ENCODE measurements at places on chromosomes 7 and 10. TPM values are rescaled to one million over a fixed set of nuclear protein-coding genes. Genes with fewer than 3 reads are reported as not detected.
A peak's percentile ranks its signal among the peaks of the same experiment; 100 is the strongest.

The SLC26A3 gene
- total RNA-seq = not detected

The ANLN gene
- 3.9 TPM for total RNA-seq

The NUTM2A gene
- 2.3 TPM for total RNA-seq

The WNT16 gene
- total RNA-seq = not detected

The GJC3 gene
- not detected for total RNA-seq

- peak overlapping the region; percentile 67 for H3K4me3 ChIP-seq
- H3K36me3 ChIP-seq = peaks cover 29% of the 10 kb centered on the region
- no peaks in the 10 kb centered on the region for H3K27me3 ChIP-seq
- H3K4me1 ChIP-seq = peaks cover 22% of the 10 kb centered on the region
Observed at GRCh38 chr7:150719436-150719835, 3.0 kb downstream of the GIMAP1 start.

DNA sequence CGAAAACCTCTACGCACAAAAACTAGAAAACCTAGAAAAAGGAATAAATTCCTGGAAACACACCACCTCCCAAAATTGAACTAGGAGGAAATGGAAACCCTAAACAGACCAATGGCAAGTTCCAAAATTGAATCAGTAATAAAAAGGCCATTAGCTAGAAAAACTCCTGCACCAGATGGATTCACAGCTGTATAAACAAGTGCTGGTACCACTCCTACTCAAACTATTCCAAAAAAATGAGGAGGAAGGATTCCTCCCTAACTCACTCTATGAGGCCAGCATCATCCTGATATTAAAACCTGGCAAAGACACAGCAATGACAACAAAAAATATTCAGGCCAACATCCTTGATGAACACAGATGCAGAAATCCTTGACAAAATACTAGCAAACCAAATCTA is 228.2 kb downstream of the CHRM2 start:
- H3K27ac ChIP-seq = no peak overlapping the region
- no peaks in the 10 kb centered on the region for H3K4me1 ChIP-seq
- H3K36me3 ChIP-seq = no peaks in the 10 kb centered on the region
- no peaks in the 10 kb centered on the region for H3K27me3 ChIP-seq
- no peak overlapping the region for H3K4me3 ChIP-seq
- no peak for DNase-seq

GRCh38 chr10:69413221-69413865 is 3.4 kb downstream of the TACR2 start:
- H3K27ac ChIP-seq = no peak overlapping the region
- no peak for DNase-seq
- H3K36me3 ChIP-seq = no peaks in the 10 kb centered on the region
- no peak overlapping the region for H3K4me3 ChIP-seq
- H3K4me1 ChIP-seq = peaks cover 13% of the 10 kb centered on the region

DNA sequence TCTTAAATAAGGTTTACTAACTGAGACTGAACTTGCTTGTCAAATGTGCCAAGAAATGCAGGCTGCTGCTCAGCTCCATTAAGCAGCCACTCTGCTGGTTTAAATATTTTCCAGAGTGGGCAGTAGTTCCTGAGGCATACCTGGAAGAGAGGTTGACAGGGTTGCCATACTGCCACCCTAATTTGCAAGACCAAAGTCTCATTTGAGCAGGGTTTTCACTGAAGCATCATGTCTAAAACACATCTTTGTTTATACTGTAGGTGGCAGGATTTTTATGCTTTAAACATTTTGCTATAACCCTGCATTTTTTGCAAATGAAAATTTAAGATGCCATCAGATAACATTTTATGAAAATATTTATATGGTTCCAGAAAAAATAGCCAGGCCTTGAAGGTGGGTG is 618.0 kb upstream of the LRRTM3 start:
- H3K27ac ChIP-seq = no peak overlapping the region
- no peak for DNase-seq
- H3K4me1 ChIP-seq = no peaks in the 10 kb centered on the region
- no peaks in the 10 kb centered on the region for H3K27me3 ChIP-seq

- H3K36me3 ChIP-seq = no peaks in the 10 kb centered on the region
- H3K27me3 ChIP-seq = no peaks in the 10 kb centered on the region
- no peak overlapping the region for H3K4me3 ChIP-seq
- no peak overlapping the region for H3K27ac ChIP-seq
- H3K4me1 ChIP-seq = no peaks in the 10 kb centered on the region
Observed at GRCh38 chr7:34677491-34677890, 19.5 kb downstream of the NPSR1 start.

GRCh38 chr7:106022193-106022821 is 59.2 kb downstream of the CDHR3 start:
- no peaks in the 10 kb centered on the region for H3K4me1 ChIP-seq
- H3K4me3 ChIP-seq = no peak overlapping the region
- no peaks in the 10 kb centered on the region for H3K36me3 ChIP-seq
- no peak for DNase-seq
- H3K27ac ChIP-seq = no peak overlapping the region

DNA sequence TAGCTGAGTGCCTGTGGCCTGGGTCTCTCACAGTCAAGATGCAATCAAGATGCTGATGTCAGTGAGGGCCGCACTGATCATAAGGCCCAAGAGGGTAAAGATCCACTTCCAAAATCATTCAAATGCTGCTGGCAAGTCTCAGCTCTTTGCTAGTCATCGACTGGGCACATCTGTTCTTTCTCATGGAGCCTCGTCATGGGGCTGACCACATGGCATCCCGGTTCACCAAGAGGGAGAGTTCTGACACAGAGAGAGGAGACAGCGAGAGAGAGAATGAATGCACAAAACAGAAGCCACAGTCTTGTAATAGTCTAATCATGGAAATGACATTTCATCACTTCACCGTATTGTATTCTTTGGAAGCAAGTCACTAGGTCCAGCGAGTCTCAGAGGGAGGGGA is 1067.5 kb upstream of the C7orf33 start:
- no peaks in the 10 kb centered on the region for H3K36me3 ChIP-seq
- H3K4me1 ChIP-seq = no peaks in the 10 kb centered on the region
- no peak overlapping the region for H3K27ac ChIP-seq
- no peak overlapping the region for H3K4me3 ChIP-seq

GRCh38 chr10:26681076-26681475 is 16.4 kb upstream of the PDSS1 start:
- H3K4me3 ChIP-seq = no peak overlapping the region
- H3K27me3 ChIP-seq = no peaks in the 10 kb centered on the region
- H3K36me3 ChIP-seq = no peaks in the 10 kb centered on the region
- H3K27ac ChIP-seq = no peak overlapping the region
- H3K4me1 ChIP-seq = no peaks in the 10 kb centered on the region

DNA sequence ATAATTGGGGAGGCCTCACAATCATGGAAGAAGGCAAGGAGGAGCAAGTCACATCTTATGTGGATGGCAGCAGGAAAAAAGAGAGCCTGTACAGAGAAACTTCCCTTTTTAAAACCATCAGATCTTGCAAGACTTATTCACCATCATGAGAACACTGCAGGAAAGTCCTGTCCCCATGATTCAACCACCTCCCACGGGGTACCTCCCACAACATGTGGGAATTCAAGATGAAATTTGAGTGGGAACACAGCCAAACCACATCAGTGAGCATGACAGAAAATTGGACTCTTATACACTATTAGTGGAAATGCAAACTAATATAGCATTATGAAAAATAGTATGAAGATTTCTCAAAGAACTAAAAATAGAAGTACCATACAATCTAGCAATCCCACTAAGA is 271.2 kb downstream of the MAGI2 start:
- no peaks in the 10 kb centered on the region for H3K36me3 ChIP-seq
- no peak for DNase-seq
- H3K27ac ChIP-seq = no peak overlapping the region
- H3K4me3 ChIP-seq = no peak overlapping the region

GRCh38 chr10:130717083-130717482 is 580.9 kb downstream of the GLRX3 start:
- peaks cover 9% of the 10 kb centered on the region for H3K27me3 ChIP-seq
- H3K27ac ChIP-seq = no peak overlapping the region
- DNase-seq = no peak
- no peaks in the 10 kb centered on the region for H3K36me3 ChIP-seq

All from lower lobe of right lung (tissue), 2 donors.